Suppressor macrophage (primary cell): ENCODE measurements at places on chromosomes 7 and 10.

DNA sequence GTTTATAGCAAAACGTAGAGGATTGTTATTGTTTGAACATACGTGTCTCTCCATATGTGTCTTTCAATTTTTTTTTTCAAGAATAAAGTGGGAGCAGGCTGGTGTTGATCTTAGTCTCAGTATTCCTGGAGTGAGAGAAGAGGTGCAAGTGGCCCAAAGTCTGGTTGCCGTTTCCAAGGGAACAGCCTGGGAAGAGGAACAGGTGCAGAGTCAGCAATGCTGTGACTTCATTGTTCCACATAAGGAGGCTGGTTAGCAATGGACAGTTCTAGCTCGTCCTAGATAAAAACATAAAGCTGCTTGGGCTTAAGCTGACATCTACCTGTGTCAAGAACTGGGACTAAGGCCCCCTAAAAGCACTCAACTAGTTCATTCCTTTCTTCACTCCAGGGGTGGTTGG lies 626.6 kb upstream of the TPK1 start:
- no peak for DNase-seq

GRCh38 chr7:99027241-99027640 lies 116.7 kb downstream of the SMURF1 start:
- peak; percentile 10 for DNase-seq

GRCh38 chr10:62652564-62652963 lies 152.0 kb upstream of the ADO start:
- DNase-seq = peak; percentile 51

- DNase-seq = no peak
Measured at GRCh38 chr7:111067251-111067650, 23.7 kb upstream of the LRRN3 start.

DNA sequence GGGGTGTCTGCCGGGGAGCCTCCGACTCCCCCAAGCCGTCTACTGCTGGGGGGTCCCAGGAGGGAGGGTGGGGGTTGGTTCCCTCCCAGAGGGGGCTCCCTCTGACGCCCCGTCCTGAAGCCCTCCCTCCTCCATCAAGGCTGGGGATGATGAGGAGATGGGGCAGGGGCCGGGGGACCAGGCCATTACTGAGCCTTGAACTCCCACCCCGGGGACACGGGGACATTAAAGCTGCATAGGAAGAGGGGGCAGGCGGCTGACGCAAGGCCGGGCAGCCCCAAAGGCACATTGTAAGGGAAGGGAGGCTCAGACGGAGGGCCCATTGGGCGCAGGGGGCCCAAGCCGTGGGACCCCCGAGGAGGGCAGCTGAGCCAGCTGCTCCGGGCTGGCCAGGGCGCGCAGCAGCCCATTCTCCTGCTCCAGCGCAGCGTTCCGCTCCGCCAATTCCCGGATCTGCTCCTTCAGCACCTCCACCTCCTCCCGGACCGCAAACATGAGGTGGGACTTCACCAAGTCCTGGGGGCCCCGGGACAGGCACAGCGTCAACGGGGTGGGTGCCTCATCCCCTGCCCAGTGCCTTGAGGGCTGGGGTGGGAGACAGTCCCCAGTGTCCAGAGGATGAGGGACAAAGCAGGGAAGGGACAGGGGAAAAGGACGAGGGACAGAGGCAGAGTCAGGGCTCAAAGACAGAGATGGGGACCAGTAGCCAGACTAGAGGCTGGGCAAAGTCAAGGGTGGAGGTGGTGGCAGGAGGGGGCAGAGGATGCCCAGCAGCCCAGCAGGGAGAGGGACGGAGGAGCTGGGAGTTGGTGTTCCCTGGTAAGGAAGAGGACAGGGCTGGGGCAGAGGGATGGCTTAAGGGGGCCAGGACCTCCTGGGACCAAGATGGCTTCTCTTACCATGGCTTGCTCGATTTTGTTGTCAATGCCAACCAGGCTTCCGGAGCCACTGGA lies 2.9 kb upstream of the SPACDR start:
- DNase-seq = no peak

DNA sequence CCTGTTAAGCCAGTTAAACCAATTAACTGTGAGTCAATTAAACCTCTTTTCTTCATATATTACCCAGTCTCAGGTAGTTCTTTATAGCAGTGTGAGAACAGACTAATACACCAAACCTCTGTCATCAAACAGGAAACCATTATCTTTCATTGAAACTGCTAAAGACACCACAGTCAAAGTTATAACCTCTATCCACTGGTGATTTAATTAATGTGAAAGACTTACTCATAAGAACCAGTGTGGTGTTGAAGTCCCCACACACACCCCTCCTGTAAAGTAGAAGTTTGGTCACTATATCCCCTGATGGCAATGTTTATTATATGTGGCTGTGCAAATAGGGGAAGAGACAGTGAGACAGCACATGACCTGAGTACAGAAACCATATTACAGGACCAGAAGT lies 228.1 kb downstream of the NEBL start:
- DNase-seq = no peak

DNA sequence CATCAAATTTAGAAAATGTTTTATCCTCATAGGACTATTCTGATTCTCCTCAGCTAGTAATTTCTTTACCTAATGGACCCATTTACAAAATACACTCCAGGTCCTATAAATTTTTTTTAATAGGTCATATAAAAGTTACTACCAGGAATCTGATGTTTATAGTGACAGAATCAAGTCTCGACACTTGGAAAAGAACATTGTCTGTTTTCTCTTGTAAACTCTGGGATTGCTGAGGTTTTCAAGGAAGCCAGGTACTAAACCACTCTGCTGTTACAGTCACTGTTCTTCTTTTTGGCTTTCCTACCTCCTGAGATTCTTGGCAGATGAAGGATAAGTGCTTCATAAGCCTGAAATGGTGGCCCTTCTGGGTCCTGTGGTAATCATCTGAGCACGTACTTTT lies 493.1 kb downstream of the AUTS2 start:
- no peak for DNase-seq

GRCh38 chr7:78499971-78500370 lies 701.4 kb downstream of the PHTF2 start:
- no peak for DNase-seq

DNA sequence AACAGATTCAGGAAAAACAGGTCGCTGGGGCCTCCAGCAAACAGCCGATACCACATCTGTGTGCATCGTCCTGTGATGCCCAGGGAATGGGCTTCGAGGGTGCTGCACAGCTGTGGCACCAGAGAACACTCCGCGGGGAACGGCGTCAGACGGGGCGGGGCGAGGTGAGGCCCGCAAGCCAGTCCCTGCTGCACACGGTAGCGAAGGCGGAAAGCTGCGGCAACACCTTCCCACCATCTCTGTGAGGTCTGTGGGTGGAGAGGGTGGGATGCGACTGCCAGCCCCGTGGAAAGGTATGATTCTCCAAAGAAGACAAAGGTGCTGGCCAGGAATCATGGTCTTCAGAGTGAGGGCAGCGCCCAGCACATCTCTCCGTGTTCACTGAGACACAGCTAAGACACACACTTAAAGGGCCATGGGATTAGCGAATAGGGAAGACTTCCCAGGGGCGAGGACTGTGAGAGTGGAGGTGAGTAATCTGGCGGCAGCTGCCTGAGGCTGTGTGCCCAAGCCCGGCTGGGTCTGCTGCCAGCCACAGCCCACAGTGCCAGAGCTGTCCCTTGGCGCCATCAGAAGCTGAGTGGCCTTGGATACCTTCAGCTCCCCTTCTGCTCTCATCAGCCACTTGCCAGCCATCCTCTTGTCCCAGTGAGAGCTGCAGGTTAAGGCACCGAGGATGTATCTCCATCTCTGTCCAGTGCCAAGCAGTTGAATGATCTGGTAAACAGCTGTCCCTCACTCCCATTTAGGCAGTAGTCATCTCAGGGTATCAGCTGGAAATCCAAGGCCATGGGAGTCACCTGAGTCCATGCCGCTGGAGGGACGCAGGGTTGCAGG lies 17.6 kb downstream of the PRKAG2 start:
- DNase-seq = no peak

GRCh38 chr7:24812305-24812945 lies 55.2 kb upstream of the GSDME start:
- DNase-seq = peak; percentile 72

DNA sequence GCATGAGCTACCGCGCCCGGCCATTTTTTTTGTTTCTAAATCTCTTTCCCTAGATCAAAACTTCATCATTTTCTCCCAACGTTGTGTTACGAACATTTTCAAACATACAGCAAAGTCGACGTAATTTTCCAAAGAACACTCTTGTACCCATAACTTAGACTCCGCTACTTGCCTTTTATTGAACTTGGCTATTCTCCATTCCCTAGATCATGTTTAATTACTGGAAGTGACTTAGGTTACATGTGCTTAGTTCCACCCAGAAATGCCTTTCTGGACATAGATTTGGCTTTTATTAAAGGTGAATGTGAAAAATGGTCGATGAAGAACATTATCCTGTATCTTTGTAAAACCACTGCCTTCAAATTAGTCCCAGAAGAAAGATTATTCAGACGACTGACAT lies 25.4 kb downstream of the DYNC2I1 start:
- DNase-seq = no peak

GRCh38 chr10:103353281-103353680 lies 2.3 kb upstream of the PCGF6 start:
- no peak for DNase-seq

DNA sequence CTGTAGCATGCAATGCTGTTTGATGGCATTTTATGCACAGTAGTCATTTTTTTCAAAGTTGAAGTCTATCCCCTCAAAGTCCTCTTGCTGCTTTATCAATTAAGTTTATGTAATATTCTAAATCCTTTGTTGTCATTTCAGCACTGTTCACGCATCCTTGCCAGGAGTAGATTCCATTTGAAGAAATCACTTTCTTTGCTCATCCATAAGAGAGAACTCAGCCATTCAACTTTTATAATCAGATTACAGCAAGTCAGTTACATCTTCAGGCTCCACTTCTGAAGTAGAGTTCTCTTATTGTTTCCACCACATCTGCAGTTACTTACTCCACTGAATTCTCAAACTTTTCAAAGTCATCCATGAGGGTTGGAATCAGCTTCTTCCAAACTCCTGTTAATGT lies 32.3 kb downstream of the SDHAF3 start:
- no peak for DNase-seq

- no peak for DNase-seq
Measured at GRCh38 chr10:93299195-93299594, 182.9 kb downstream of the MYOF start.

DNA sequence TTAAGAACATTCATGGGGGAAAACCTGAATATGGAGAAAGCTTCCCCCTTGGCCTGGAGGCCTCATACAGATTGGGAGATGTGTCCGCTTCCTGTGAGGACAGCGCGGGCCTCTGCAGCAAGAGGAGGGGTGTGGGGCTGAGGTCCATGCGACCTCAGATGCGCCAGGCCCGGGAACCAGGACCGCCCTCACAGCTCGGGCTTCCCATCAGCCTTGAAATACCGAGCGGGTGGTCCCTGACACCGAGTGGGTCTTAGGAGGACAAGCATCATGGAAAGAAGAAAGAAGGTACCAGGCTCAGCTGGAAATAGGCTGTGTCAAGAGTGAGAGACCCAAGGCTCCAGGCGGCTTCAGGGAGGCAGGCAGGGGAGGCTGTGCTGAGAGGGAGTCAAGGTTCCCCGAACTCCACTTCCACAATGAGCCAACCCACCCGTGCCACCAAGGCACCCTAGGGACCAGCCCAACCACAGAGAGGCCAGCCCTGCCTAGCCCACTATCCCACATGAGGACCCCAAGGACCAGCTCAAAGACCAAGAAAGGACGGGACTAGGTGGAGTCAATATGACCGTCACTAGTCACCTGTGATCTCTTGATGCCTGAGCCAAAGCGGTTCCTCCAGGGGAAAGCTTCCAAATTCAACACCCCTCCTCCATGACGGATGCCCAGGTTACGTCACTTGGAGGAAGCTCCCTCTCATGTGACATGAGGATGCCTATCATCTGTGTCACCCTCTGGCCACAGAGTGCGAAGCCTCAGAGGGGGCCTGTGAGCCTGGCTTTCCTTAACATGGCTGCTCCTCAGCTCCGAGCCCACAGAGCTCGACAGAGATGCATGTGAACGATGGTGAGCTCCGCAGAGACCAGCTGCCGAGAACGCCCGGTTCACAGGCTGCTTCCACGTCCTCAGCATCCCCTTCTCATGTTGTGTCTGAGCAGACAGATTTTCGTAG lies 103.7 kb downstream of the TCERG1L start:
- DNase-seq = no peak

GRCh38 chr10:120424198-120424464 lies 32.9 kb upstream of the PLPP4 start:
- DNase-seq = peak; percentile 28

DNA sequence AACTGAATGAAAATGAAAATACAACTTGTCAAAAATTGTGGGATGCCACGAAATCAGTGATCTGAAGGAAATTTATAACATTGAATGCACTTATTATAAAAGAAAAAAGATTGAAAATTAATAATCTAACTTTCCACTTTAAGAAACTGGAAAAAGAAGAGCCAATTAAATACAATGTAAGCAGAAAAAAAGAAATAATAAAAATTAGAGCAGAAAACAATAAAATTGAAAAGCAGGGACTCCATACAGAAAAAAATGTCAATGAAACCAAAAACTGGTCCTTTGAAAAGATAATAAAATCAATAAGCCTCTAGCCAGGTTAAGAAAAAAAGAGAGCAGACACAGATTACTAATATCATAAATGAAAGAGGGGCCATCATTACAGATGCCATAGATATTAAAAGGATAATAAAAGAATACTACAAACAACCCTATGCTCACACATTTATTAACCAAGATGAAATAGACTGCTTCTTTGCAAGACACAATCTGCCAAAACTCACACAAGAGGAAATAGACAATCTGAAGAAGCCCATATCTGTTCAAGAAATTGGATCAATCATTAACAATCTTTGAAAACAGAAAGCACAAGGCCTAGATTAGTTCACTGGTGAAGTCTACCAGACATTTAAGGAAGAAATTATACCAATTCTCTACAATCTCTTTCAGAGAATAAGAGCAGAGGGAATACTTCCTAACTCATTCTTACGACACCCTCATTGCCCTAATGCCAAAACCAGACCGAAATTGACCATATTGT lies 233.8 kb upstream of the NEBL start:
- DNase-seq = no peak

GRCh38 chr10:62433181-62433692 lies 59.1 kb downstream of the ZNF365 start:
- peak; percentile 83 for DNase-seq

DNA sequence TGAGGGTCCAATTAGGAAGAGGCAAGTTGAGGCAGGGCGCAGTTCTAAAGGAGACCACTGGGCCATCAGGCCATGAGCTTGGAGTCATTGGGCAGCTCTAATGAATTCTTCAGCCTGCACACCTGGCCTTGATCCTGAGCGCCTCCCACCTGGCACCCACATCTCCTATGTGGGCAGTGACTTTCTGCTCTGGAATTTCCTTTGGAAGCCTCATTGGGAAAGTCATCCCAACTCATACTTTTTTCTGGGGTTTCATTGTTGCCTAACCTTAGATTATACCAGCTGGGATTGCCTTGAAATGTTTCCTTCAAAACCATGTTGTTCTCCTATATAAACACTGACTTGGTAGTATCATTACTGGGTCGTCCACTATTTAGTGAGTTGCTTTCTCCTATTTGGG lies 54.1 kb downstream of the PLPP4 start:
- no peak for DNase-seq
